H7 (cell line): ENCODE measurements at places on chromosomes 7 and 10.

DNA sequence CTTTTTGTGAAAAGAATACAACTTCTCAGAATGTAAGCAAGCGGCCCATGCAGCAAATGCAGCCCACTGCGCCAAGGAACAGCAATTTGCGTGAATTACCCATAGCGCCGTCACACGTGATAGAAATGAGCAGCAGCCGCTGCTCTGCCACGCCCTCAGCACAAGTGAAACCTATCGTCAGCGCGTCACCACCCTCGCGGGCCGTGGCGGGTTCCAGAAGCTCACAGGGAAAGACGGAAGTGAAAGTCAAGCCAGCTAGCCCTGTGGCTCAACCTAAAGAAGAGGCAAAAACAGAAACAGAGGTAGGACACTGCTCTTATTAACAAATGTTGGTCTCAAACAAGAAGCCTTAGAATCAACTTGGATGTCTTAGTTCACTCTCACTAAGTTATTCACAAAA, 70.5 kb downstream of the SHH start:
- no peak for DNase-seq

DNA sequence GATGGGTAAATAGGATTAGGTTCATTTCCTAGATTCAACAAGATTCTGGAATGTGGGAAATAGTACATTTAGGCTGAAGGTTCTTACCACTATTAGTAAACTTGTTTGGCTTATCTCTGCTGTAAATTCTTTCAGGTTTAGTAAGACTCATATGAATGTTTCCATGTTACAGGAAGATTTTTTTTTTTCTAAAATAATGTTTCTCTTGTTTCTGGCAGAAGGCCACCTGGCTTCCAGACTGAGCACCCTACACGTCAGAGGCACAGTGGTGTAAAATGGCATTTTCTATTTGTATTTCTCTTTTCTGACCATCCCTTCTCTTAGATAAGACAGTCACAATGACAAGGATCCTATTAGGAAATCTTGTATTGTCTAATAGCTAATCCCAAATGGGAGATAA, 22.7 kb upstream of the AASS start:
- no peak for DNase-seq

- no peak for DNase-seq
Measured at GRCh38 chr7:51366172-51366728, 49.6 kb upstream of the COBL start.

- peak; percentile 57 for DNase-seq
Measured at GRCh38 chr7:142420554-142421362, 162.9 kb upstream of the PRSS58 start.
